NCI-H2081 treated with DMSO at 0.1 percent for 48 hours (cell line): ENCODE measurements at places on chromosomes 2 and 18.

DNA sequence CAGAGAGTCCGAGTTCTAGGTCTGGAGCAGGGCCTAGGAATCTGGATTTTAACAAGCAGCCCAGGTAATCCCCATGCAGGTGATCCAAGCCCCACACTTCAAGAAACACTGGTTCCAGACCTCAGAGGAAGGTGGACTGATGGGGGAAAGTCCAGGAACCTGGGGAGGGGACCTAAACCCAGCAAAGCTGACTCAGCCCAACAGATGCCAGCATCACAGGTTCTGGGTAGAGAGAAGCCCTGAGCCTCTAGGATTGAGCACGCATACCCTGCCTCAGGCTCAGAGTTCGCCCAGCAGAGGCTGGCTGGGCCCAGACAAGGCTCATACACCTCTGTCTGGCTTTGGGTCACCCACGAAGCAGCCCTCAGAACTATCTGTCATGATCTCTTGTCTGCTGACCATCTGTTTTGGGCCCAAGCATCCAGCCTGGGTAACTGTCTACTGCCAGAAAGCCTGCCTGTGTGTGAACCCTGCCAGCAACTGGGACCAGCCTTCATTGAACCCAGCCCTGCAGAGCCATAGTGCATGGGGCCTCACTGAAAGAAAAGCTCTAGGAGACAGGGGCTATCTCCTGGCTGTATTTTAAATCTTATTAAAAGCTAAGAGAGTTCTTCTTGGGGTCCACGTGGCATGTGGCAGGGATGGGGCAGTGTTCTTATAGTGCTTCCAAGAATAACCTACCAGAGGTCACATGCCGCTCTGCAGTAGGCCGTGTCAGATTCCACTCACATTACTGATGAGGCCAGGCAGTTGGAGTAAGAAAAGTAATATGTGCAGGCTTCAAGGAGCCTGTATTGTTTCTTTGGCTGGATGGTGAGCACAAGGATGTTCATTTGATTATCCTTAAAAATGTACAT lies 7.4 kb downstream of the TMEM127 start:
- no peak for DNase-seq

GRCh38 chr2:241601841-241602240 lies 35.1 kb downstream of the THAP4 start:
- DNase-seq, result no peak

- no peak for DNase-seq
Observed at GRCh38 chr2:162258686-162259085, 15.4 kb upstream of the FAP start.

GRCh38 chr2:126221506-126221905 lies 434.5 kb upstream of the GYPC start:
- DNase-seq, result no peak

- DNase-seq, result no peak
Observed at GRCh38 chr2:234318361-234318760, 178.5 kb downstream of the ARL4C start.

- DNase-seq, result no peak
Observed at GRCh38 chr2:39723946-39724827, 54.9 kb downstream of the THUMPD2 start.

DNA sequence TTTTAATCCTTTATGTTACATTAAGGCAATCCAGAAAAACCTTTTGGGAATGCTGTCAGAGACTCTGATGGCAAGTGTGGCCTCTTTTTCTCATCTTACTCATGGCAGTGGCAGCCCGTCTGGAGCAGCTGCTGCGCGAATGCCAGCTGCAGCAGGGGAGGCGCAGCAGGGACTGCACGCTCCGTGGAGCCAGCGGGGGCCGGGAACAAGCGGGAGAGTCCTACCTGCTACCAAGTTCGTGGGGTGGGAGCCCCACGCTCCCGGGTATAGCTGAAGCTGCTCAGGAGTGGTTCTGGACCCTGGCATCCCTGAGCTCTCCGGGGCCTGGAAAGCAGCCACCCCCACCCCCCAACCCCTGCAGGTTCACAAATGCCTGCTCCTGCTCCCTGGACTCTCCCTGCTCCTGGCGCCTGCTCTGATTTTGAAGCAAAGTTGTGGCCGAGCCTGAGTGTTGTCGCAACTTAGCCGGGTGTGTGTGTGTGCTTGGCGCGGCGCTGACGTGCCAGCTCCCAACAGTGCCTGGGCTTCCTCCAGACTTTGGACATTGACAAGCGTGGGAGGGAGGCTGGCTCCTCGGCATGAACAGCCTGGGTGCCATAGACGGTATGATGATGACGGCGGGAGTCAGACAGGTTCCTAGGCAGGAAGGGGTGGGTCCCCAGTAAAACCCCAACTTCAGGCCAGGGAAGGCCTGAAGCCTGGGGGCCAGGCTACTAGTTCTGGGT lies 21.7 kb downstream of the TMX3 start:
- DNase-seq, result no peak

DNA sequence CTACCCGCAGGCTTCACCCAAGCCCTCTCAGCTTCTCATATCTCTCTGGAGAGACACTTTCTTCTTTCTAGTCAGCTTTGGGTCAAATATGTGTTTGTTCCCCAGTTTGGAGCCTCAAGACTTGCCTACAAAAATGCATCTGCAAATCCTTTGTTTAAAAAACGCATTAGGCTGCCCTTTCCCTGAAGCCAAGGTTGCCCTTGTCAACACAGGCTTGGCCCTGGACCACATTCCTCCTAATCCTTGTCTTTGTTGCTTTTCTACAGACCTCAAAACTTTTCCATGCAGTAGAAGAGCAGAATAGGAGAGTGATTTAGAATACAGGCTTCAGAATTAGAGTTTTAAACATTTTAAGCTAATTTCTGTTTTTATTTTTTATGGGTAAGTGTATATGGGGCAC lies 307.8 kb downstream of the NAPG start:
- DNase-seq, result no peak

GRCh38 chr2:202311823-202312388 lies 46.3 kb downstream of the NOP58 start:
- DNase-seq, result no peak

DNA sequence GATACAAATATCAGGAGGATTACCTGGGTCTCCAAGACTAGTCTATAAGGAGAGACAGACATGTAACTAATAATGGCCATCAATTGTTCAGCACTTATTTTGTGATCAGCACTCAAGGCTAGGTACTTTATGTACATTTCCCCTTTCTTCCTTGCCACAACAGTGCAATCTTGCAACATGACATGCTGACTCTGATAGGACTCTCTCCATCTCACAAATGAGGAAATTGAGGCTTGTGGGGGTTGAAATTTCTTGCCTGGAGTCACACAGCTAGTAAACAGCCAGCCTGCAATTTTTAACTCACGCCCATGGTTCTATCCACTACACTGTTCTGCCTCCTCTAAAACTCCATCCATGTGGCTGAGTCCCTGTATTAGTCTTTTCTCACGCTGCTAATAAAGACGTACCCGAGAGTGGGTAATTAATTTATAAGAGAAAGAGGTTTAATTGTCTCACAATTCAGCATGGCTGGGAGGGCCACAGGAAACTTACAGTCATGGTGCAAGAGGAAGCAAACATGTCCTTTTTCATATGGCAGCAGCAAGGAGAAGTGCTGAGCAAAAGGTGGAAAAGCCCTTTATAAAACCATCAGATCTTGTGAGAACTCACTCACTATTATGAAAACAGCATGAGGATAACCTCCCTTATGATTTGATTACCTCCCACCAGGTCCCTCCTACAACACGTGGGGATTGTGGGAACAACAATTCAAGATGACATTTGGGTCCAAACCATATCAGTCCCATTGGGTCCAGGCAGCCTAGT lies 302.4 kb downstream of the PLCL1 start:
- no peak for DNase-seq

DNA sequence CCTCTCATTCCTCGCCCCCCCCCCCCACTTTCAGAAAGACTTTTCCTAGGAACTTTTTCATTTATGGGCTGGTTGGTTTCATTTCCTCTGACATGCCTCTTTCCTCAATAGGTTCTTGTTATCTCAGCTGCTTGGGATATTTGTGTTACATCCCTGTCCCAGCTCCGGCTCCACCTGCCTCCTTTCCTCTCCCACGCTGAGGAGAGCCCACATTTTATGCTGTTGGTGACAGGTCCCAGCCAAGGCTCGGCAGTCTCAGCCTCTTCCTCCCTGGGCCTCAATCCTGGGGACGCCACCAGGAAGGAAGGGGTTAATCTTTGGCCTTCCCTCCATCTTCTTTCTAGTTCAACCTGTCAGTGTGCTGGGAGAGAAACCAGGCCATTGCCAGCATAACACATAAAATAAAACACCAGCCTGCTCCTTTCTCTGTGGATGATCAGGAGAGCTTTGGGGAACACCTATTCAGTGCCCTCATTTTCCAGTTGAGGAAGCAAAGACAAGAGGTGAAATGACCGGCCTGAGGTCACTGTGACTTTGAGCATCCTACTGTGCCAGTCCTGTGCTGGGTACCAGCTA lies 216.9 kb upstream of the TNP1 start:
- no peak for DNase-seq

DNA sequence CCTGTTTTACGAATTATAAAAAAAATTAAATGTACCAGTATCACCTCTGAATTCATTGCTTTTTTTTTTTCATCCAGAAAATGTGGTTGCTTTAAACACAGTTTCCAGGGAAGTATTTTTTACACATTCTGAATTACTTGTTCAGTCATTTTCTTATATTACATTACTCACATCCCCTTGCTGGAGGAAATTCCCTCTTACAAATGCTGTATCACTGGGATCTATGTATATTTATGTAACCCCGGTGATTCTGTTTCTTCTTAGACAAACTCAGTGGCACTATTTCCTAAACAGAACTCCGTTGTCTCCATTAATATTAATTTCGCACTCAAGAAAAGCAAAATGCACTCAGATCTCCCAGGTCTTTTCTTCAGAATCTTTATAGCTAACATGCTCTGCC lies 1078.5 kb upstream of the ZEB2 start:
- no peak for DNase-seq

- no peak for DNase-seq
Observed at GRCh38 chr2:229901819-229902218, 20.0 kb downstream of the TRIP12 start.

- no peak for DNase-seq
Observed at GRCh38 chr2:141464995-141465394, 665.8 kb downstream of the LRP1B start.

DNA sequence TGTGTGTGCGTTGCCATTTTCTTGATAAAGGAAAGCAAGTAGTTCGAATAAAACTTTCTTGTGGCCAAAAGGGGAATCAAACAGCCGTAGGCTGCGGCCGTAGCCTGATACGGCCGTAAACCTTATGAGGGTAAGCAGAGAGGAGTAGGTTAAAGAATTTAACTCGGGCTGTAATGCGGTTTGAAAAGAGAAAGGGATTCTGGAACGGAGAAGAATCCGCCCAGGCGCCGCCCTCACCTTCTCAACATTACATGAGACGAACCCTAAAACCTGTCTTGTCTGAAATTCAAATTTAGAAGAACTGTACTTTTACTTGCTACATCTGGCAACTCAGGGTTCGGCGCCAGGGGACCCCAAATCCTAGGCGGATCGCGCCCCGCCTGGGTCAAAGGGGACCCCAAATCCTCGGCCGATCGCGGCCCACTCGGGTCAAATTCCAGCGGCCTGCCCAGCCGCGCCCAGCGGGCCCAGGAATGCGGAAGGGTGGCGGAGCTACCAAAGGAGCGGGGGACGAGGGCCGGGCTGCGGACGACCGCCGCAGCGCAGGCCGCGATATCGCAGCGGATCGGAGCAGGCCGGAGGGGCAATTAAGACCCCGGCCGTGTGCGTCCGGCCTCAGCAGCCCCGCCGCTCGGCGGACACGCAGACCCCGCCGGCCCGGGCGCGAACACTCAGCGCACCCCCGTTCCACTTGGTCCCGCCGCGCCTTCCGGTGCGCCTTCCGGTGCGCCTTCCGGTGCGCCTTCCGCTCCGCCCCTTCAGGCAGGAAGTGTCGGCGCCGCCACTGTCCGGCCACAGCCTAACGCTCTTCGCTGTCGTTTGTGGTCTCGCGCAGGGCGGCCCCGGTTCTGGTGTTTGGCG lies at the start of gene MYL12B:
MYL12B (plus strand) TSS at position 761 of the 861 bp plus-strand sequence. CDS start 10,766 bp downstream, outside the sequence.
- no peak for DNase-seq

GRCh38 chr2:63436488-63436887 lies 151.8 kb downstream of the WDPCP start:
- DNase-seq, result no peak

DNA sequence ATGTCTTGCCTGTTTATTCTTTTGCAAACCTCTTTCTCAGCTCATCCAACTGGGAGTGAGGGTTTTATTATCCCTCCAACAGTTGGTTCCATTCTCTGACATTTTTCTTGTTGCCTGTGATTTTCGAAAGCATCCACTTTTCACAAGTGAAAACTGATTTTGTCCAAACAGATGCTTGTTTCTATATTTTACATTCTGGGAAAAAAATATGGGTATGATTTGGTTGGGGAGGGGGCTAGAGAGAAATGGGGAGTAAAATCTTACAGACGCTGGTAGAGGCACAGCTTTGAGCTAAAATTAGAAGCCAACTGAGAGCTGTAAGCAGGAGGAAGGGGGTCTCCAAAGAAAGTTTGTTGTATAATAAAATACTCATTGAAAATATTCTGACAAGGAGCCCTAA lies 745.3 kb upstream of the CELF4 start:
- DNase-seq, result no peak

- DNase-seq, result no peak
Observed at GRCh38 chr18:47151439-47151838, 1.1 kb upstream of the HDHD2 start.

DNA sequence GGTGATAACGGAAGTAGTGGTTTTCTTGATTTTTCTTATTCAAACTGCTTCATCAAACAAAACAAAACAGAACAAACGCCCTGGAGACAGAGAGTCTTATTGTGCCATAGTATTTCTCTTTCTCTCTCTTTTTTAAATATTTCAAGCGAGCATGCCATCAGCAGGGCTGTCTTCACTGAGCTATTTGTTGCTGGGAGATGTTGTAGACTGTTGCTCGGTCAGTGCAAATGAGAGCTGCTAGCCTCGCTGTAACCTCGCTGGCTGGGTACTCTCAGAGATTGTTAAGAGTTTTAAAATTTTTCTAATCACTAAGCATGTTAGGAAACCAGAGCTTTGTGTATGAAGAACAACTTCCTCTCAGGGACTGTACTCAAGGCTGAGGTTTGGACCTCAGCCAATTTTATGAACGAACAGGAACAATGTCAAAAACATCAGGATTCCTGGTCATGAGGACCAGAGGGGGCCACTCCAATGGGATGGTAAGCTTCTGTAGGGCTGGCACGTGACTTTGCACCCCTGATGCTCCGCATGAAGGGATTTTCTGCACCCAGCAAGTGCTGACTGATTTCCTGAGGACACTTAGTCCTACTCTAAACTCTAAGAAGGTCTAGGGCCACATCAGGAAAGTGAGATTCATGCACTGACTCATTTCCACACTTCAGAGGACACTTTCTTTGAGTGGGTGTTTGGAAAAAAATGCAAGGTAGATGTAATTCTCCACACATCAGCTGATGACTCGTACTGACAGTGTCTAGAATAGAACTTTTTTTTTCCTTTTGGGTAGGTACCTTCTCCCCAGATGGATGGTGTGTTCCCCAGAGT lies 59.8 kb upstream of the IL1R1 start:
- DNase-seq, result no peak

GRCh38 chr2:119480718-119481142 lies 43.6 kb downstream of the SCTR start:
- no peak for DNase-seq
